ENCODE measurements at places on chromosomes 5 and 9. TPM values are rescaled to one million over a fixed set of nuclear protein-coding genes. Genes with fewer than 3 reads are reported as not detected.

ZNF454 gene
- total RNA-seq = 1.8 TPM

NUTM2F gene
- total RNA-seq = not detected

GRCh38 chr5:109252731-109253130 lies 157.0 kb downstream of the PJA2 start:
- DNase-seq = no peak

DNA sequence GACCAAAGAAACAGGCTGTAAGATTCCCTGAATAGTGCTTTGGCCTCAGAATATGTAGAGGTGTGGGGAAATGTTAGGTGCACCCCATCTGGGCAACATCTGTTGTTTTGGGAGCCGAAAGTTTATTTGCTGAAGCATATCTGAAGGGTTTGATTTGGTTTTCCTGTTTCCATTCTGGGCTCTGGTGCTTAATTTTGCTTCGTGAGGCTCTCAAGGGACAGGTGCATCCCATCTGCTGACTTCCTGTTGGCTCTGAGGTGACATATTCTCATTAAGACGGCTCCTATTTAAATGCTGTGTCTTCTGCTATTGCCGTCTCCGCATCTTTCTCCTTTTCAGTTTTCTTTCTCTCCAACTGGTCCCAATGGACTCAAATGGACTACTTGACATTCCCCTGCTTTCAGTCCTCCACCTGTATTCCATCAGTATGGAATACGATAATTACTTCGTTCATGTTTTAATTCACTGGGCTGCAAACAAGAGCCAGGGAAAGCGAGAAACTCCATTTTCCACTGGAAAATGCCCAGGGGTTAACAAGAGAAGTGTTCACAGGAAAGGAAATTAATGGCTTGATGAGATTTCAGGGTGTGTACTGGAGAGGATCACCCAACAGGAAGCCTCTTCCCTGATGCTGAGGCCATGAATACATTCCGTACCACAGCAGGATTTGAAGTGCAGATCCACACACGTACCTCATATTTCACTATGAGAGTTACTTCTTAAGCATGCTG lies 104.0 kb downstream of the MTX3 start:
- DNase-seq = no peak

DNA sequence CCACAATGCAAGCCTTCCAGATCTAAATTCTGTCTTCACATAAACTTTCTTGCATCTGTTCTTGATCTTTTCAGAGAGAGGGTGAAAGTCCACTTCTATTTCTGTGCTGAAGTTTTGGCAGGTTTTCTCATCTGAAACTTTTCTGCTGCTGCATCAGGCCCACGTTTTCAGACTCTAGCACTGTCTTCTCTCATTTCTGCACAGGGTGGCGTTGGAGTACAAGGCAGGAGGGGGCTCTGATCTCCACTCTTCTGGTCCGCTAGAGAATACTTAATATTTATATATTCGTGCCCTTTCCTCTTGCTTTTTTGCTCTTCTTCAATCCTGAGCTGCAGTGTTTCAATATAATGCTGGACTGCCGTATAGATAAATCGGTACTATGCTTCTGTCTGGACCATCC lies 204.0 kb upstream of the PRDM9 start:
- no peak for DNase-seq

DNA sequence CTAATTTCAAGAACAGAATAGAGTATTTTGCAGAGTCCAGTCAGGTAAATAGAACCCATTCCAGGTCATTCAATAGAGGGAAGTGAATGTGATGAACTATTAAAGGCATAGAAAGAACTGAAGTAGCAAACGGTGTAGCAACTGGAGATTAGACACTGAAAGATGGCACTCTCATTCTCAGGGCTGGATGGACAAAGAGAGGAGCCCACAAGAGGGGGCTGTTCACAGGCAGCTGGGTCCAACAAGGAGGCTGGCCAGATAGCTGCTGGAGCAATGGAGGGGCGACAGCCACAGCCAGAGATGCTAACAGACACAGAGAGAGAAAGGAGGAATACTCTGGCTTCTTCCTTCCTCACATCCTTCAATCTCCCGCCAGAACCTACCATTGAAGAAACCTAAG lies 93.1 kb upstream of the SMARCA2 start:
- no peak for DNase-seq

- no peak for DNase-seq
Measured at GRCh38 chr9:20187318-20187717, 398.5 kb upstream of the SLC24A2 start.
